ENCODE measurements at places on chromosomes 5 and 9.

DNA sequence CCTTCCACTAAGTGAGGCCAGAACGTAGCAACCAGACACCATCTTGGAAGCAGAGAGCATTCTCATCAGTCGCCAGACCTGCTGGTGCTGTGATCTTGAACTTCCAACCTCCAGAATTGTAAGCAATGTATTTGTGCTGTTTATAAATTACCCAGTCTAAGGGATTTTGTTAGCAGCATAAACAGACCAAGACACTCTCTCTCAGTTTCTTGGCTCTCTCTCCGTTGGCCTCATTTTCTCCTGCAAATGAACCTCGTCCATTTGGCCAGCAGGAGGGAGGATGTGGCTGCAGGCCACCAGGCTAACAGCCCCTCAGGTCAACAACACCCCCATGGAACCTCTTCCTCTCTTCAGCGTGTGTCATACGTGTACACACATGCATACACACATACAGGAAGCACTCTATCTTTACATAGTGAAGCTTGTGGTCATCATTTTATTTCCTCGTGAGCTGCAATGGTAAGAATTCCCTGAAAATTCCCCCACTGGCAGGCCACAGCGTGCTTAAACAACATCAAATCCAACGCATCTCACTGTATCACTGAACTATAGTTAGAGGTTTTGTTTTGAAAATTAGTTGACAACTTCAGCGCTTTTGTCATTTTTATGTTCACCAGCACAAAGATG is 62.8 kb upstream of the PPP1R26 start:
- no peak for DNase-seq

DNA sequence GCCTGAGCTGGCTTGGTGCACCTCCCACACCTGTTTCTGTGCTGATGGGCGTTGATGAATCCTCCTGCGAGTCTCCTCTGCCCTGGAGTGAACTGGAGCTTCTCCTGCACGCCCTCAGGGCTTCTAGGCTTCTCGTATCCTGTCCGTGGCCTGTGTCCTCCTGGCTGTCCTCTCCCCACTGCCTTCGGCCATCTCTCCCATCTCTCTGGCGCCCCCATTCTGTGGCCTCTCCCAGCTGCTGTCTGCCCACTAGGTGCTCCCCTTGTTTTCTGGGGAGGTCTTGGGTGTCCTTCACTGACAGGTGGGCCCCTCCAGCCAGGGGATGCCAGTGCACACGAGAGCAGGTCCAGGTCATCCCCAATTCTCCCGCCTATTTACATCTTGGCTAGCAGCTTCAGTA is 28.8 kb downstream of the AHRR start:
- DNase-seq: no peak

DNA sequence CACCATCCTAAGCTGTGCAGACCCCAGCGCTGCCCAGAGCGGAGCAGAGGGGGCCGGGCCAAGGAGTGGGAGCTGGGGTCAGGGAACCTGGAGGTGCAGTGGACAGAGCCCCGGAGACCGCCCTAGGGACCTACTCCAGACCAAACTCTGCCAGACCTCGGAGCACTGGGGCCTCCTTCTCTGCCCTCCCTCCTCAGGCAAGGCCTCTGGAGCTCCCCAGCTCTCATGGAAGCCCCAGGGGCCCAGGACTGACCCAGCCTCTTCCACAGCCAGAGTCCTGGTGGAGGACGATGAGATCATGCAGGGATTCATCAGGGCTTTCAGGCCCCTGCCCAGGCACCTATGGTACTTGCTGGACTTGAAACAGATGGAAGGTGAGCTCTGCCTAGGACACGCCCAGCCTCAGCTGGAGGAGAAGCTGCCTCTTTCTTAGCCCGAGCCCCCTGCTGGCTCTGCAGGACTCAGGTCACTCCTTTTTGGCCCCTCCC is 3.6 kb downstream of the PAEP start:
- no peak for DNase-seq

DNA sequence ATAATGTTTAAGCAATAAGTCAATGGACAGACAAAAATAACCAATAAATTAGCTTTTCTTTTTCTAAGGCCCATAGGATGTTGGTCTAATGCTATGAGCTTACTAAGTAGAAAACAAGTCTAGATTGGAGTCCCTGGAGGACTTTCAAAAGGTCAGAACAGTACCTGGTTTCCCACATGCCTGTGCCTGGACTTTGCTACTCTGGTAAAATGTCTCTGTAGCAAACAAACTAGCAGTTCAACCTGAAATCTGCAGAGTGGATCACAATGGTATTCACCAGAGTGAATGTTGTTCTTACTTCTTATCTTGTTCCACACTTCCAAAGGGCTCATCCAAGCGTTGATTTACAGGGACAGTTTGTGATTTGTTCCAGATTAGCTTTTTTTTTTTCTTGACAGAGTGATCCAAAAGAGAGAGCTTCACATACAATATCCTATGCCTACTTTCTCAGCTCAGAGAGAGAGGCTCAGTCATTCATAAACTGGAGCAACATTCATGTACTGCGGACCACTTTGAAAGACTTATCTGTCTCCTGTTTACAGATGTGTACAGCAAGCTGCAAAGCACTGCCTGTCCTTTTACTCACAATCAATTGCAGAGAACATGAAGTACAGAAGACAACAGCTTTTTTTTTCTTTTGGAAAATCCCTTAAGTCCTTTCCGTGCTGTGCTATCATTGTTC is 466.1 kb downstream of the SPATA31D1 start:
- no peak for DNase-seq

- no peak for DNase-seq
These were observed 4.3 kb upstream of the MTMR12 start for GRCh38 chr5:32317041-32317440.

DNA sequence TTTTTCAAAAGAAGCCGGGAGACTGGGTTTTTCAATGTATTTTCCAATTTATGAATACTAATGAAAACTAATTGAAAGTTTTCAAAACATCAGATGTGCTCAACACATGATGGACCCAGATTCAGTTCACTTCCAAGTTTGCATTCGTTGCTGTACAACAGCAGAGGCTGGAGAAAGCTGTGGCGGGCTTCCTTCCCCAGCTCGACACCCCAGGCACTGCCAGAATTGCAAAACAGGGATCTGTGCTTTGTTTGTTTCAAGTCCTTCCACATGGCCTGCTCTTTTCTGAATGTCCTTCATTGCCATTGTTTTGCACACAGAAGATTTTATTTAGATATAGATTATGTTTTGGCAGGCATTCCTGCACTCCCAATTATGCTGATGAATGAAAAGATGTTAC is 30.3 kb upstream of the INSYN2B start:
- DNase-seq: no peak

GRCh38 chr9:97840521-97840920 is 12.5 kb upstream of the FOXE1 start:
- no peak for DNase-seq

DNA sequence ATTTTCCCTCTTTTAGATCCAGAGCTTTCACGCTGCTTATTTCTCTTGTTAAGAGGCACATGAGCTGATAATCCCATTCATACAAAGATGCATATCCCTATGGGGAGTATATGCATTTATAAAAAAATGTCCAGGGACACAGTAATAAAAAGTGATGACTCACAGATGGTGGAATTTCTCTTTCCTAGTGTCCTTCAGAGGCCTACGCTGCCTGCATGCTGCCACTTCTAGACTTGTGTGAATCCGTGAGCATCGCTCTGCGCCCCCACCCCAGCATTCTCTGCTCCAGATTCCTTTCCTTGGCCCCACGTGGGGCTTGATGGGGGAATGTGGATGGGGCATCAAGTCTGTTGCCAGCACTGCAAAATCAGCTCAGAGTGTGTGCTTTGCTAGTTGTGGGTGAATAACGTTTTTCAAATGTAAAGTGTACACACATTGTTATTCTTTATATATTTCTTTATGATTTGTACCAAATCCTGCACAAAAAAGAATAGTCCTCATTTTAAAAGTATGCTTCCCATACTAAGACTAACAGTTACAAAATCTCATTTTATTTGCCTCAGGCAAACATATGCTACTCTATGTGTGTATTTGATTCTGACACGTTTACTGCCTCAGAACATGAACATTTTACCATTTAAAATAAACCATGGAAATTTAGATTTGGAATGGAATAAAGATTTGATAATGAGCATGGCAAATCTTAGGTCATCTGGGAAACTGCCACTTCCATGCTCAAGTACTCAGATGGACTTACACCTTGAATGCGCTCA is 22.4 kb upstream of the RASGRF2 start:
- no peak for DNase-seq

- no peak for DNase-seq
These were observed 132.9 kb upstream of the CHD1 start for GRCh38 chr5:99061711-99062110.

DNA sequence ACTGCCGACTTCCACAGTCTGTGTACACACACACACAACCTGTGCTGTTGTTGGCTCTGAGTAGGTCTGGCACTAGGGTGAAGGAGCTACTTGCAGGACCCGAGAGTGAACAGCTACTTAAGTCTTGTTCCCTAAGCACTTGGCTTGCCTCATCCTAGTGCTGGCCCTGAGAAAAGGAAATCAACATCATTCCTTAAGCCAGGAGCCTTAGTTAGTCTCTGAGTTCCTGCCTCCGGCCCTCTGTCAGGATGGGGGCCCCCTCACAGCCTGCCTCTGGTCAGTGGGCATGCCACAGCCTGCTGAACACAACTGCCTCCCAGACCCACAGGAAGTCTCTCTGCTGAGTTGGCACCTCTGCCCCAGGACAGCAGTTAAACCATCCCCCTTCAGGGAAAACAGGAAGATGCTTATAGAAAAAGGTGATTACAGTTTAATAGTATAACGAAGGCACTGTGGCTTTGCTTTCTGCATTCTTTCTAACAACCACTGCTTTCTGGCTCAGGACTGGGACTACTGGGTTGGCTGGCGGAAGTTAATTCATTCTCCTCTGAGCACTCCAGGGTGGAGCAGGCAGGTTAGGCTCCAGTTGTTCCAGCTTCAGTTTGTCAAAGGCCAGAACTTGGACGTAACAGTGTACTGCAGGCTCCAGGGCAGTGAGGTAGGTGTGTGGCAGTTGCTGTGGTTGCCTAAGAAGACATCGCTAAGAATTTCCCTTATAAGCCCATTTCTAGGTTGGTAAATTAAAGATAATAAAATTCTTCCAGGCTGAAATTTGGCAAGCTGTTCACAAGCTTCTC is 2.8 kb downstream of the MAMDC2 start:
- no peak for DNase-seq

- DNase-seq: no peak
These were observed 236.9 kb downstream of the ARRDC3 start for GRCh38 chr5:91146230-91146629.

GRCh38 chr5:40688127-40688761 is 8.5 kb downstream of the PTGER4 start:
- DNase-seq: peak; percentile 78

DNA sequence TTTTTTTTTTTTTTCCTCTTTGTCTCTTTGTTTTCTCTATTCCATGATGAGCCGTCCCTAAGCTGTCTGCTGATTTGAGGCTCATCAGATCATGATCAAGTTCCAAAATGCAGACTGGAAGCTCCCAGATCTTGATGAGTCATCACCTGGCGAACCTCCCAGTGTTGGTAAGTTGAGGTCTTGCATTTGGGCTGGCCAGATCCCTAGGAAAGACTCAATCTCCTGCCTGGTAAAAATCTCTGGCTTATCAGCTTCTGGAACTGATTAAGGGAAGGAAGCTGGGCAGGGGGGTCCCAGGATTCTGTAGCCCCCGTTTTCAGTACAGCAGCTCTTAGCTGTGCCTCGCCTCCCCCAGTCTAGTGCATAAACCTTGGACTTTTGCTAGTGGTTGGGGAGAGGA is 69.0 kb downstream of the TSPAN17 start:
- DNase-seq: no peak

DNA sequence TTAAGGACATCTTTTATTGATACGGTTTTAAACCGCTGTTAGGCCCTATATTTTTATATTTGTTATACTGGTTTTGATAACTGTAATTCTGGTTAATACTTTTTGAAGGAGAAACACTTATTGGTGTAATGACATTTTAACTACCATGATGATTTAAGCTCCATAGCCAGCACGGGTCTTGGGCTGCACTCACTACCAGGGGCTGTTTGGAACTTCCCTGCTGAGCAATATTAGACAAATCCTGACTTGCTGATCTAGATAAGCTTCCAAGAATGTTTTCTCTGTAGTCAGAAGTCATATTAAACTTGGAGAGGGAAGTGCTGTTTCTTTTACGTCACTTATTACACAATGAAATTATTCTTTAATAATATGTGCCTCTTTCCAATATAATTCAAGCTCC is 540.0 kb upstream of the GRAMD2B start:
- DNase-seq: no peak

DNA sequence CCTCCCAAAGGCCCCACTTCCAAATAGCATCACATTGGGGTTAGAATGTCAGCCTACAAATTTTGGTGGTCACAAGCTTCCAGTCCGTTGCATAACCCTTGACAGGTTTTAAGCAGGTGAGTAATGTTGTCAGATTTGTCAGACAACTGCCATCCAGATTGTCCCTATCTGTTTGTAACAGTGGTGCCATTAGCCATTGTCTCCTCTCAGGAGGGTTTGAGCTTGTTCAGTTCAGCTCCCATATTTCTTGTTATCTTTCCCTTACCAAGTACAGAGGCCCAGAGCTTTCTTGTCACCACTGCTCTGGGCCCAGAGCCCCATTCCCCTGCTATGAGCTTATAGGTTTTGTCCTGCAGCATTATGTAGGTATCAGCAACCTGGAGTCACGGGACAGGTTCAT is 14.8 kb upstream of the GSN start:
- DNase-seq: no peak

DNA sequence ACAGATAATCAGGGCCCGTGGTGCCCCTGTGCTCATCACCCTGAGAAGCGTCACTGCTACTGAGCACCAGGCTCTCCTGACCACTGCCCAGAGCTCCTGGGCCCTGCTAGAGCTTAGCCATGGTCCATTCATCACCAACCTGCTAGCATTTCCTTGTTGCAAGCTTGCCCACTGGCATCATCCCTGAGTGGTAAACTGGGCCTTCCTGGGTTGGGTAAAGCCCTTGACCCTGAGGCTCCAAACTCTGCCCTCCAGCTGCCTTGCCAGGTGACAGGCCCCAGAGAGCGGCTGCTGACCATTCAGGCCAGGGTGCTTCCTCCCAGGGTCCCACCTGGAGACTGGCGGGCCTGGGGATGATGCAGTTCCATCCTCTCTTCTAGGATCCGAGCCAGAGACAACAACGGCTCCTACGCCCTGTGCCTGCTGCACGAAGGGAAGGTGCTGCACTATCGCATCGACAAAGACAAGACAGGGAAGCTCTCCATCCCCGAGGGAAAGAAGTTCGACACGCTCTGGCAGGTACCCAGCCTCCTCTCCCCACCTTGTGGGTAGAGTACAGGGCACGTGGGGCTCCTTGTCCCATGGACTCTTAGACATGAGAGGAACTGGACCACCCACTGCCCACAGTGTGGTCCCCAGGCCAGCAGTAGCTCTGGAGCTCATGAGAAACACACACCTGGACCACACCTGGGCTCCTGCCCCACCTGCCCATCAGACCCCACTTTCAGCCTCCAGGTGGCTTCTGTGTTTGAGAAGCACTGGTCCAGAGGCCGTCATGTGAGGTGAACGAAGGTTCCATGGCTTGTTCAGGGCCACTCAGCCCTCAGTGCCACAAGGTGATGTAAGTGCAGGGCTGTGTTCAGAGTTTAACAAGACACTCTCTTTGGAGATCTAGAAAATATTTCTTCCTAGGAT is 60.5 kb downstream of the SYK start:
- DNase-seq: no peak

Data from activated gamma-delta T cell treated with anti-CD3 and anti-CD28 coated beads, Interleukin-2, amount 50 U/mL, for 16 hours (primary cell).